ENCODE measurements at places on chromosomes 16 and 17.

GRCh38 chr16:72474501-72475123 lies 302.7 kb upstream of the PMFBP1 start:
- DNase-seq: peak; percentile 11

DNA sequence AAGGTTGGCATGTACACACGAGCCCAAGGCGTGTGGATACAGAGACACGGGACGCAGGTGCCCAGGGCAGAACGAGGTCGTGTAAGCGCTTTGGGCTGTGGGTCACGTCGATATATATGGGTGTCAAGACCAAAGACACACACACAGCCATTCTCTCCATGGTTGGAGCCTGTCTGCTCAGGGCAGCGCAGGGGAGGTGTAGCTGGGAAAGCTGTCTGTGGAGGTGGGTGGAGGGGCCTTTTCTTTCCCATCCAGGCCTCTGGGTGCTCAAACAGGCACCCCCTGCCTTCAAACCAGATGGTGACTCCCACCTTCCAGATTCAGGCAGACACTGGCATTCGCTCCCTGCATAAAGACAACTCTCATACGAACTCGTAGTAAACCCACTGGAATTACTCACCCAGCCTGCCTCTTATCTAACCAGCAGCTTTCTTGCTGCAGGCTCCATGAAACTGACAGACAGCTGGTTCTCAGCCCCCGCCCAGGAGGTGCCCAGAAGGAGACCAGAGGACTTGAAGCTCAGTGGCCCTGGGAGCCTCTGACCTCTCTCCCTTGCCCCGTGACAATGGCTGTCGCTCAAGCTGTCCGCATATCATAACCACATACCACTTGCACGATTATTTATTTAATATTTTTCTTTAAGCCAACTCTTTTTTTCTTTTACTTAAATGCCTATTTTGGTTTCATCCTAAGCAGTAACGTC lies 237.1 kb downstream of the KATNIP start:
- no peak for DNase-seq

- DNase-seq: no peak
These were observed 313.3 kb upstream of the CCL2 start for GRCh38 chr17:33941744-33942143.

- DNase-seq: no peak
These were observed 1.8 kb upstream of the C1QTNF8 start for GRCh38 chr16:1097800-1098199.

DNA sequence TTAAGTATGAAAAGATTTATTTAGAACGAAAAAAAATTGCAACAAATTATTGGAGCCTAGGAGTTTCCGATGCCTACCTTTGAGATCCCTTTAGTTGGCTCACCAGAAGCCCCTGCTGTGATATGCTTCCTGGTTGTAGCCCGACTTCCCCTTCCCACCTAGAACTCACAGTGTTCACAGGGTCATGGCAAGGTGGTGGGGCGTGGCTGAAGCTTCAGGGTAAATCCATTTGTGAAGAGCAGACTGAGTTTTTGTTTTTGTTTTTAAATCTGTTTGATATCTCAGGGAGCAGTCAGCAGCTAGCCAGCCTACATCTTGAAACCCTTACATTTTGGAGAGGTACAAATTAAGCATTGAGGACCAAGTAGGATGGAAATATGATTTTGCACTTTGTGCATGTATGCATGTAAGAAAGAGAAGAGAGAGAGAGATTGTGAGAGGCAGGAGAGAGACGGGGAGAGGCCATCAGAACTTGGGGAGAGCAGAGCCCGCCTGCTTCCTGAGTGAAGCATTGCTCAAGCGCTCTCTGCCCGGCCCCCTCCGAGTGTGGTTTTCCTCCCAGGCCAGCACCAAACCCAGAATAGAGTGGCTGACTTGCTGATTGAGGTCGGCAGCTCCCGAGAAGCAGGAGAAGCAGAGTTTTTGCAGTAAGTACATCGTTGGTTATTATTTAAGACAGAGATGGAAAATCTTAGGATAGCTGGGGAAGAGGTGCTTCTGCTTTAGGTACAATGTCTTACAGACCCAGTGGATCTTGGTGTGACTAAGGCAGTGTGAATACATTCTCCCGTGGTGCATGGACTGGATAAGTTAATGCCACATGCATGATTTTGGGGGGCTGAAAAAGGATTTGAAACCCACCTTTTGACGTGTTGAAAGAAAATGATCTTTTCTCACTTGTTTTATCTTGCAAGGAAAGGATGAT lies 64.2 kb downstream of the SPECC1 start:
- DNase-seq: peak; percentile 49

DNA sequence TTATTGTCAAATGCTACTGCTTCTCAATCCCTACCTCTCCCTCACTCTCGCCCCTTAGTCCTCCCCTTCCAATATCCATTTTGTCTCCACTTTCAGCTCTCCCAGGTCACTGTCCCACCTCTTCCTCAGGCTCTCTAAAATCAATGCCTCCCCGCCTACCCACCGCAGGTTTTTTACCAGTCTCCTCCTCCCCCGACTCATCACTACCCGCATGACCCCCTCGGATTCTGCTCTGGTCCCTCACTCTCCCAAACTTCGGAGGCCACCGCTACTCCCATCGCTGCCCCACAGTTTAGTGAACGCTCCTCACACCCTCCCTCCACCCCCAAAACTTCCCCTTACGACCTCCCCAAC lies 513 bp downstream of the CRLF3 start:
- no peak for DNase-seq

All from hippocampal formation (tissue), 2 donors.